ENCODE measurements at places on chromosomes 3 and 15.

GRCh38 chr3:52036829-52037228 lies 19.5 kb downstream of the DUSP7 start:
- no peak for DNase-seq

DNA sequence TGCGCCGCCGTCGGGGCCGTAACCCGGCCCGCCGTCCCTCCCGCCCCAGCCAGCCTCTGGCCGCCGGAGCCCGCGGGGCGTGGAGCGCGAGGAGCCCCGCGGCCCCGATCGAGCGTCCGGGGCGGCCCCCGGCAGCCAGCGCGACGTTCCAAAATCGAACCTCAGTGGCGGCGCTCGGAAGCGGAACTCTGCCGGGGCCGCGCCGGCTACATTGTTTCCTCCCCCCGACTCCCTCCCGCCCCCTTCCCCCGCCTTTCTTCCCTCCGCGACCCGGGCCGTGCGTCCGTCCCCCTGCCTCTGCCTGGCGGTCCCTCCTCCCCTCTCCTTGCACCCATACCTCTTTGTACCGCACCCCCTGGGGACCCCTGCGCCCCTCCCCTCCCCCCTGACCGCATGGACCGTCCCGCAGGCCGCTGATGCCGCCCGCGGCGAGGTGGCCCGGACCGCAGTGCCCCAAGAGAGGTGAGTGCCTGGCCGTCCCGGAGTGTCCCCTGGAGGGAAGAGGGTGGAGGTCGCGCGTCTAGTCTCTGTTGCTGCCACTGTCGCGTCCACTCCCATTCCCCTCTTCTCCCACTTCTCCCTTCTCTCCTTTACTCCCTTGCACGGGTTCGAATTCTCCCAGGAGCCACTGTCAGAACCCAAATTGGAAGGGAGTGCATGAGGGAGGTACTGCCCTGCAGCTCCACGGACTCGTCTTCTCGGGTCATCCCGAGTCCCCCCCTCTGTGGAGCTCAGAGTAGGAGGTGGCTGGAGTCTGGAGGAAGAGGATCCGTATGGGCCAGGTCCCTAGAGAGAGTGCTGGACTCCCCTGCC lies 585 bp downstream of the CSK start:
- DNase-seq, result no peak

DNA sequence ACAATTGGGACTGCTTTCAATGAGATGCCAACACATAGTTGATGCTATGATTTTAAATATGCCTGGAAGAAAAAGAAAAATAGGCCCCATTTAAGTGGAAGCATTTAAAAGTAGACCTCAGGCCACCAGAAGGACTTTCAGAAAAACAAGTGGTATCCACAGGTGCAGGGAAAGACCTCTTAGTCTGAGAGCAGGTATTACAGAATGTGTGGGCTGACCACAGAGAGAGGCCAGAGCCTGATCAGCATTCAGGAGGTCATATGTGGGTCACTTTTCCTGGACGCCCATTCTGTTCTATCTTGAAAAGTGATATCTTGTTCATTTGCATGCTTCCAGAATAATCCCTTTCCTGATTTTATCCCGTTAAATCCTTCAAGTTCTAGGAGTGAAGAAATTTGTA lies 95.5 kb downstream of the GABRG3 start:
- no peak for DNase-seq

- no peak for DNase-seq
Observed at GRCh38 chr3:174710612-174711011, 148.5 kb upstream of the NAALADL2 start.

DNA sequence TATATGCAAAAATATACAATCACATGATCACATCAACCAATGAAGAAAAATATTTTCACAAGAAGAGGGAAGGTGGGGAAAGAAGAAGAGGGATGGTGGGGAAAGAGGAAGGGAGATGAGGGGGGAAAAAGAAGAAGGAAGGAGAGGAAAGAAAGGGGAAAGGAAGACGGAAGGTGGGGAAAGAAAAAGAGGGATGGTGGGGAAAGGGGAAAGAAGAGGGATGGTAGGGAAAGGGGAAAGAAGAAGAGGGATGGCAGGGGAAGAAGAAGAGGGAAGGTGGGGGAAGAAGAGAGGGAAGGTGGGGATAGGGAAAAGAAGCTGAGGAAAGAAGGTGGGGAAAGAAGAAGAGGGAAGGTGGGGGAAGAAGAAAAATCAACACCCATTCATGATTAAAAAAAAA lies 3.2 kb upstream of the GOLGB1 start:
- no peak for DNase-seq

DNA sequence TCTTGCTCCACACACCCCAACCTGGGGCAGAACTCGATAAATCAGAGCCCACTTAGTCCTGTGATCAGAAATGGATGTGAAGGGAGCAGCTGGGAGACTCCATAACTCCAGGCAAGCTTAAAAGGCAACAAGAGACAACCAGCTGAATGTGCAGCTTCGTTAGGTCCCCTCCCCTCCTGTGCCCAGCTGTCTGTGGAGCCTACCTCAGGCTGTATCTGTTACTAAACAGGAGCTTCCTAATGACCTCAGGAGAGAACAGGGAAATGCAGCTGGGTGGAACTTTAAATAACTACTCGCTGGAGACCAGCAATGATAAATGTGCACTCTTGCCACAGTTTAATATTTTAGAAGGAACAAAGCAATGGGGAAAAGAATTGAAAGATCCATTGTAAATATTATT lies 25.9 kb downstream of the SLC9A9 start:
- DNase-seq, result no peak

- DNase-seq, result no peak
Observed at GRCh38 chr3:153785901-153786300, 335.3 kb upstream of the ARHGEF26 start.

DNA sequence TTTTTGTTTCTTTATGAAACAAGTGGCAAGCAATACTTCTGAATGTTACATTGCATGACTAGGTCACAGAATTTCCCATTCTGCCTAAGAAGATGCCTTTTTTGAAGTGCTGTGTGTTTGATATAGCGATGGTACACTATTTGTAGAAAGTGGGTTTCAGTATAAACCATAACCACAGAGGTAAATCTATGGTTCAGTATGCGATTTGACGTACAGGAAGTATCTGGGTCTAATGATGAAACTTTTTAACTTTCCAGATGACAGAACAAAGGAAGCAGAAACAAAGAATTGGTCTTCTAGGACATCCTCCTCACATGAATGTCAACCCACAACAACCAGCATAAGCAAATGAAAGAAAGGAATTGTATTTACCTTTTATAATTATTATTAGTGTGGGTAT lies 133.4 kb upstream of the BHLHE40 start:
- no peak for DNase-seq

GRCh38 chr3:133662278-133662651 lies 524 bp upstream of the TOPBP1 start:
- no peak for DNase-seq

Measured in stimulated activated CD8-positive, alpha-beta memory T cell treated with anti-CD3 and anti-CD28 coated beads, Interleukin-4, amount 100 ng/mL, for 1 hour (primary cell).